Germinal center (tissue), 1 donor: ENCODE measurements at places on chromosomes 11 and 22.

DNA sequence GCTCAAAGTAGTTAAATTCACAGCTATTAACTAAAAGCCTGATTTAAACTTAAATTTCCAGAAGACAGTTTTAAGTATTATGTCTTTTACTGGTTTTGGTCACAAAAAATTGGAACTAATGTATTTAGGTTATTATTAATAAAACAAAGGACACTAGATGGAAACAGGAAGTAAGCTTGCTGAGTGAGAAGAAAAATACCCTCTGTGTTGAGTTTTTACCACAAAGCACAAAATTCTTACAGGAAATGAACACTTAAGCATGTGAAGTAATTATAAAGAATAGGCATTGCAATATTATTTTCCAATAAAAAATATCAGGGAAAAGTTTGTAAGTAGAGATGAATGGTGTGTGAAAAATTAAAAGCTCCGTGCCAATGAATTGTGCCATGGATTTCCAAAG, 46.3 kb downstream of the PIK3C2A start:
- DNase-seq: no peak

DNA sequence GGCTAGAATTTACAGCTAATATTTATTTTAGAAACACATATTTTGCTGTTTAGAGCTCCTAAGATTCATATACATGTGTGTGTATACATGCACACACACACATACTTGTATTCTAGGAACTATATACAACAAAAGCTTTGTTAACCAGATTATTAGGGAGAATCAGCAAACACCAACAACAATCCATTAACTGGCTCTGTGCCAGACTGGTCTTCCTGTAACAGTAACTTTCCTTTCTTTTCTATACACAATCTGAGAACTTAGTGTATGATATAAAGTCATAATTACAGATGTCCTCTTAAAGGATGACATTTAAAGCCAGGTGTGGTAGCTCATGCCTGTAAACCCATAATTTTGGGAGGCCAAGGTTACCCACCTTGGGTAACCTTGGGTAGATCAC, 49.5 kb upstream of the CLNS1A start:
- no peak for DNase-seq

DNA sequence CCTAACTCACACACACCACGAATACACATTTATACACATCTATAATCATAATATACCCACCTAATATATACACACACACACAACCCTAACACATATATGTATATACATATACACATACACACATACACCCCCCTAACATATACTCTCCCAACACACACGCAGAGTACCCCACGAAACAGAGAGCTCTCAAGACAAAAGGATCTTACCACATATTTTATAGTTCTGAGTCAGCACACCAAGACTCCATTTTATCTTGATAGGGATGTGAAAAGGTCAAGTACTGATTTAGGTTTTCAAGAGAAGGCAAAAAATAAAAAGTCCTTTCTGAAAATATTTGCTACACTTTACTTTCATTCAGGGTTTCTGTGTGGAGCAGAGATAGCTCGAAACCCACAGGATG, 1207.2 kb downstream of the LRRC4C start:
- DNase-seq: no peak

DNA sequence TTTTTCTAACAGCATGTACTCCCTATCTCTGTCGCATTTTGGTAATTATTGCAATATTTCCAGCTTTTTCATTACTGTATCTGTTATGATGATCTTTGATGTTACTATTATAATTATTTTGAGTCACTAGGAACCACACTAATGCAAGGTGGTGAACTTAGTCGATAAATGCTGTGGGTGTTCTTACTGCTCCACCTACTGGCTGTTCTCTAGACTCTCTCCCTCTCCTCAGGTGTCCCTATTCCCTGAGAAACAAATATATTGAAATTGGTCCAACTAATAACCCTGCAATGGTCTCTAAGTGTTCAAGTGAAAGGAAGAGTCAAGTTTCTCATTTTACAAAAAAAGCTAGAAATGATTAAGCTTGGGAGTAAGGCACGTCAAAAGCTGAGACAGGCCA, 10.5 kb downstream of the ARL14EP start:
- no peak for DNase-seq

DNA sequence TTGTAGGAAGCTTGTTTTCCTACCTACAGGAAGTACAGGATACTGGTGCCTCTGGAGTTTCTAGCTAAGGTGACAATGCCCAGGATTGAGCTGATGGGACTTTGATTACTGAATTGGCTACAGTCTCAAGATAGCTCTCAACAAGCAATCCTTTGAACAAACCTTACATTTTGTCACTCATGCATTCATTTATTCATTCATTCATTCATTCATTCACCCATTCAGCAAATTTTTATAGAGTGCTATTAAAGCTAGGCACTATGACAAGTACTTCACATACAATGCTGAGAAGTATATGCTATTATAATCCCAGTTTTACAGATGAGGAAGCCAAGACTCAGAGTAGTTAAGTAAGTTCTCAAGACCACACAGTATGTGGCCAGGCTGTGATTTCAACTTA, 103.1 kb upstream of the MTMR2 start:
- DNase-seq: no peak

DNA sequence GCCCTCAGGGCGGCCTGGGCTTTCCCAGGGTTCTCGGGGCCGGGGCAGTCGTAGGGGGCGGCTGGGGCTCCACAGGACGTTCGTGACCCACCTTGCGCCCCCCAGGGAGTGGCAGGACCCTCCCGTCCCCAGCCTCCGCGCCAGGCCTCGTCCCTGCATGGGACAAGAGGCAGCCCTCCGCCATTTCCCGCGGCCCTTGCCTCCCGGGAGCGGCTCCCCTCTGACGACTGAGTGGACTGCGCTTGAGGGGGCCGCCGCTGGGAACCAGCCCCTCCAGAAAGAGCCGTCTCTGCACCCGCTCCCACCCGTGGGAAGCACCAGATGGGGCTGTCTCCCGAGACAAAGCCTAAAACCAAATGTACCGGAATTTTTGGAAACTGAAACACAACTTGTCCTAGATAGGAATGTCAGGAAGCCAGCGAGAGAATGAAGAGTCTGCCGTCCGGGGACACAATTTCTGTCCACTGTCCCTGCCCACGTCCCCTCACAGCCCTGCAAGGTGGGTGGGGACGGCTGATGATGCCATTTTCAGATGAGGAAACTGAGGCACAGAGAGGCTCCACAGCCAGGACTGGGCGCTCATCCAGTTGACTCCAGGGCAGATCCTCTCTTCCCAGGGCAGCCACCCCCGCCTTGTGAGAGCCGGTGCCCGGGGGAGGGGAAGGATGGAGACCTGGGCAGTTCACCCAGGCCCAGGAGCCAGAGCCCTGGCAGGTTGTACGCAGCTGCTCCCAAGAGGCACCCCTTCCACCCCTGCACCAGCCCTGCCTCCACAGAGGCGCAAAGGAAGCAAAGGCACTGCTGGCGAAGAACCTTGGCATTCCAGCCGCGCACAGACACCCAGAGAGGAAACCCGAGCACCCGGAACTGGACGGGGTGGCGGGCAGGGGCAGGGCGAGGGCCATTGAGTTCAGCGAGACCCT, 18.1 kb upstream of the PICK1 start:
- DNase-seq: no peak
